ENCODE measurements at places on chromosomes 12 and 14. TPM values are rescaled to one million over a fixed set of nuclear protein-coding genes. Genes with fewer than 3 reads are reported as not detected.

- H3K4me1 ChIP-seq = no peaks in the 10 kb centered on the region
- no peaks in the 10 kb centered on the region for H3K36me3 ChIP-seq
- H3K27me3 ChIP-seq = no peaks in the 10 kb centered on the region
- no peak overlapping the region for H3K4me3 ChIP-seq
These were observed 192.8 kb downstream of the LRIG3 start for GRCh38 chr12:58727521-58727920.

DNA sequence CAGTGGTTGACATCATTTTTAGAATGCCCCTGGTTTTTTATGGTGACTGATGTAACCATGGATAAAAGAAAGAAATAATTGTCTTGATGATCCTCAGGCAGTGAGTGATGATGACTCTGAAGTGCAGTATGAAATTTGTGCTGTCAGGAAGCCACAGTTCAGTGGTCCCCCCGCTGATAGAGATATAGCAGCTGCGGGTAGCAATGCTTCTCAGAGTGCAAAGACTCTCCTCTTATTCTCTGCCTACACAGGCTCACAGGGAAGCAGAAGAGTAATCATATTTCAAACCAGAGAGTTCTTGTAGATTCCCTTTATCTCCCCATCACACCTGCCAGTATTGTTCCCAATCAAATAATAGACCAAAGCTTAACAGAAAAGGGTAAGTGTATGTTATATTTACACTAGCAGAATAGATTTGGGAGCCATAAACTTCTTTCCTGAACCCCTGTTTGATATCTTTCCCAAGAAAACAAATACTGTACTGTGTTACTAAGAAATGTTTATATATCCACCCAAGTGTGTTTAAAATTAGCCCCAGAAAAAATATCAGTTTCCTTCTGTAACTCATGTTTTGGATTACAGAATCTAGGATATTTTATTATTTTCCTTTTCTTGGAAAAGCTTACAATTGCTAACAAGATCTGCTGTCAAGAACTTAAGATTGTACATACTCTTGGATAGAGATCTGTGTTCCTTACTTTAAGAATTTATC is 1817.4 kb upstream of the FLRT2 start:
- H3K36me3 ChIP-seq = no peaks in the 10 kb centered on the region
- H3K27me3 ChIP-seq = no peaks in the 10 kb centered on the region
- no peak overlapping the region for H3K27ac ChIP-seq
- H3K4me1 ChIP-seq = no peaks in the 10 kb centered on the region
- DNase-seq = no peak

- H3K4me3 ChIP-seq = no peak overlapping the region
- no peak overlapping the region for H3K27ac ChIP-seq
- H3K4me1 ChIP-seq = no peaks in the 10 kb centered on the region
- no peak for DNase-seq
These were observed 38.2 kb downstream of the TRAFD1 start for GRCh38 chr12:112163471-112163991.

- no peak overlapping the region for H3K27ac ChIP-seq
- H3K4me3 ChIP-seq = no peak overlapping the region
- peaks cover 33% of the 10 kb centered on the region for H3K4me1 ChIP-seq
- no peaks in the 10 kb centered on the region for H3K27me3 ChIP-seq
- H3K36me3 ChIP-seq = no peaks in the 10 kb centered on the region
These were observed 44.9 kb downstream of the CHST11 start for GRCh38 chr12:104501660-104502059.

- H3K27me3 ChIP-seq = no peaks in the 10 kb centered on the region
- no peak for DNase-seq
- H3K4me1 ChIP-seq = no peaks in the 10 kb centered on the region
- H3K36me3 ChIP-seq = no peaks in the 10 kb centered on the region
- no peak overlapping the region for H3K4me3 ChIP-seq
These were observed 377.1 kb upstream of the RGS6 start for GRCh38 chr14:71554959-71555612.

DNA sequence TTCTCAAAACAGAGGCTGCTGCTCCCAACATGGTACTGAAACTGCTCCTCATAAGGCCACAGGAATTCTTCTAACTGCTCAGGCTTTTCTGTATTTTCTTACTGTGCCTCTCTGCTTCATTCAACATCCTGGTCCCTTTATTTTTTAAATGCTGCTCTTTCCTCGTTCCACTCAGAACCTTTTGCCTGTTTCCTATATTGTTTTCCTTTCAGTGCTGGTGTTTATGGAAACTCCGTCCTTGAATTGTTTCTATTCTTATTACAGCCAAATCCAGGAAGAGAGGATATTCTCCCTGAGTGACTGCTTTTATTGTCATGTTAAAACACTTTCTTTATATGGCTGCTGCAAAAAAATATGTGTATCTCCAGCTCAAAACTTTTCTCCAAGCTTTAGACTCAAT is 173.0 kb upstream of the E2F7 start:
- no peaks in the 10 kb centered on the region for H3K36me3 ChIP-seq
- H3K27me3 ChIP-seq = no peaks in the 10 kb centered on the region
- no peaks in the 10 kb centered on the region for H3K4me1 ChIP-seq
- H3K27ac ChIP-seq = no peak overlapping the region

DNA sequence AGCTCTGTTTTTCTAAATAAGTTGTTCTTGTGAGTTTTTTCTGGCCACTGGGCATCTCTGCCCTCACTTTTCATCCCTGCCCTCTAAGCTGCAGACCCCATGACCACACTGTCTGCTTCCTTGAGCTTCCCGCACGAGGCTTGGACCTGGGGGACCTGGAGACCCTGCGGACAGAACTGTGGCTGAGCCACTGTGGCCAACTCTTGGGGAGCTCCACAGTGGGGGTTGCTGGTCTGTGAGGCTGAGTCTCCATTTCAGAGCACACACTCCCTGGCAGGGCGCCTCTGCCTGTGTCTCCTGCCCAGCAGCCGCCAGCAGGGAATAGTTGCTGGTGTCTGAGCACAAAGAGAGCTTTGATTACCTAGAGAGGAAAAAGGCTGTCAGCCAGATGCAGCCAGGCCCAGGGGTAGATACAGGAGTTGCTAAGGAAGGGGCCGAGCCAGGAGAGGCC is 13.1 kb upstream of the RIN3 start:
- DNase-seq = no peak
- no peaks in the 10 kb centered on the region for H3K27me3 ChIP-seq
- no peak overlapping the region for H3K4me3 ChIP-seq
- H3K36me3 ChIP-seq = no peaks in the 10 kb centered on the region
- no peak overlapping the region for H3K27ac ChIP-seq
- H3K4me1 ChIP-seq = no peaks in the 10 kb centered on the region

The TARBP2 gene
- 18.9 TPM for total RNA-seq

The TSHR gene
- total RNA-seq = not detected

The SRRM4 gene
- total RNA-seq = 0.08 TPM

Measured in right atrium auricular region (tissue), 2 donors.